ENCODE measurements at places on chromosomes 4 and X.

DNA sequence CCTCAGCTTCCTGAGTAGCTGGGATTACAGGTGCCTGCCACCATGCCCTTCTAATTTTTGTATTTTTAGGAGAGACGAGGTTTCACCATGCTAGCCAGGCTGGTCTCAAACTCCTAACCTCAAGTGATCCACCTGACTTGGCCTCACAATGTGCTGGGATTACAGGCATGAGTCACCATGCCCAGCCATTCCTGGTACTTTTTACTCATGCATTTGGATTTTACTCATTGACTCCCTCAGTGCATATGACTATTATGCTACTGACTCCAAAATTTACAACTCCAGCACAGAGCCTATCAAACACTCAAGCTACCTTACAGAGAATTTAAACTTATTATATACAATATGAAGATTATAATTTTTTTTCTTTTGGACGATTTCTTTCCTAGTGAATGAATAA is 199.9 kb downstream of the CXXC4 start:
- DNase-seq: no peak

GRCh38 chr4:65193985-65194384 is 476.3 kb downstream of the EPHA5 start:
- no peak for DNase-seq

GRCh38 chr4:112189754-112190153 is 41.8 kb upstream of the AP1AR start:
- DNase-seq: no peak

DNA sequence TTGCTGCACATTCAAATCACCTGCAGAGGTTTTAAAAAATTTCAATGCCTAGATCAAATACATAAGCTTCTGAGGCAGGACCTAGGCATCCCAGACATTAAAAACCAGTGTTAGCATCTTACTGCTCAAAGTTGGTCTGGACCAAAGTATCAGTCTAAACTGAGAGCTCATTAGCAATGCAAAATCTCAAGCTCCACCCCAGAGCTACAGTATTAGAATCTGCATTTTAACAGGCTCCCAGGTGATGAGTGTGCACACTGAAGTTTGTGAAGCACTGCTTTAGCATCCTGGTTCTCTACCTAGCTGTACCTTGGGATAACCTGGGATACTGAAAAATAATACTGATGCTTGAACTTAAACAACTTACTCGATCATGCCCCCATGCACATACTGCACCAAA is 96.0 kb downstream of the PRRG1 start:
- DNase-seq: no peak

DNA sequence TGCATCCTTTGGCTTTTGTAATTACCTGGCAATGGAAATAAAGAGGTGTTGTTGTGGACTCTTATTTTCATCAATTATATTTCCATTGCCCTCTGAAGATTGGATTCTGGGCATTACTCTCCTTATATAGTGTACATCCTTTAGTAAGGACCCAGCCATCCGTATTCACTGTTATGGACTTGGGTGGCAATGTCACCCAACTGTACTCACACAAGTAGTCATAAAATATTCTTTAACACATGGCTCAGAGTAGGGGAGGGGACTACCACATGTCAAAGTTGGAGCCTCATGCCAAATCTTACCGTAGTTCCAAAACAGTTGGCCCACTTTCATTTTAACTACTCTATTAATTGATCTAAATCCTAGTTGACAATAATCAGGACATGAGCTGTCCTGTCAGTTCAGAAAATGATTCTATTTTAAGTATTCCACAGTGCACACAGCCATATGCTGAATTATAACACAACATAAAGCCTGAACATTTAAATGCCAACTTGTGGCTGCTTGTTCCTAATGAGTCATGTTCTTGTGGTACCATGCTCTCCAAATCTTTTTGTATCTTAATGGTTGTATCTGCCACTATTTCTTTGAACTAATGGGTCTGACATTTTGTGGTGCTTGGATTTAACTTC is 4.9 kb downstream of the FRAS1 start:
- no peak for DNase-seq

DNA sequence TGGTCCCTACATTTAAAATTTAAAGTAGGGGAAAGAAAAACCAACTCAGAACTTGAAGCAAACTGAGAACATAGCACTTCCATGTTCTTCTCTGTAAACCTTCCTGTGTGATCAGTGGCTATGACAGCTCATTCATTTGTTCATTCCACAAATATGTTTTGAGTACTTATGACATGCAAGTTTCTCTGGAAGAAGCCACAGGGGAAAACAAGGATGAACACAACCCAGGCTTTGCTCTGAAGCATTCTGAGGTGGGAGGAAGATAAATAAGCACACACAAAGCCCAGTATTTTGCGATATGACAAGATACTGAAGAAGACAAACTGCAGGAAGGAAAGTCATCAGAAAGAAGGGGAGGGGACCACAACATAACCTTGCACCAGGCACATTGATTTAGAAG is 96.4 kb downstream of the CHIC2 start:
- DNase-seq: no peak

GRCh38 chrX:39096599-39096998 is 295.3 kb downstream of the MID1IP1 start:
- DNase-seq: no peak

DNA sequence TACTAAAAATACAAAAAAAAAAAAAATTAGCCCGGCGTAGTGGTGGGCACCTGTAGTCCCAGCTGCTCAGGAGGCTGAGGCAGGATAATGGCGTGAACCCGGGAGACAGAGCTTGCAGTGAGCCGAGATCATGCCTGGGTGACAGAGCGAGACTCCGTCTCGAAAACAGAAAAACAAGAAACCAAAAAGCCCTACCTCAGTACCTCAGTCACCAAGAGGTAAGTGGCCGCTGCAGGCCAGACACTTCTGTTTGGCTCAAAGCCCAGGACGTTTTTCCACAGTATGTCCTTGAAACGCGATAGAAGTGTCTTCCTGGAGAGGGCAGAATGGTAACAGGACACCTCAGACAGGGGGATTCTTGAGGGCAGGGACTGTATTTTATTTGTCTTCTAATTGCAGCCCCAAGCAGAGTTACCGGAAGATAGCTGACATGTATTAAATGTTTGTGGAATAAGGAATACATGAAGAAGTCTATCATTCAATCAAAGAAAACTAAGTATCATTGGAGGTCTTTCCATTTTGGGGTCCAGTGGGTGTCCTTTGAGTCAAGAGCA is 63.6 kb downstream of the CLNK start:
- no peak for DNase-seq

GRCh38 chrX:149987613-149988012 is 49.3 kb upstream of the EOLA2 start:
- no peak for DNase-seq

DNA sequence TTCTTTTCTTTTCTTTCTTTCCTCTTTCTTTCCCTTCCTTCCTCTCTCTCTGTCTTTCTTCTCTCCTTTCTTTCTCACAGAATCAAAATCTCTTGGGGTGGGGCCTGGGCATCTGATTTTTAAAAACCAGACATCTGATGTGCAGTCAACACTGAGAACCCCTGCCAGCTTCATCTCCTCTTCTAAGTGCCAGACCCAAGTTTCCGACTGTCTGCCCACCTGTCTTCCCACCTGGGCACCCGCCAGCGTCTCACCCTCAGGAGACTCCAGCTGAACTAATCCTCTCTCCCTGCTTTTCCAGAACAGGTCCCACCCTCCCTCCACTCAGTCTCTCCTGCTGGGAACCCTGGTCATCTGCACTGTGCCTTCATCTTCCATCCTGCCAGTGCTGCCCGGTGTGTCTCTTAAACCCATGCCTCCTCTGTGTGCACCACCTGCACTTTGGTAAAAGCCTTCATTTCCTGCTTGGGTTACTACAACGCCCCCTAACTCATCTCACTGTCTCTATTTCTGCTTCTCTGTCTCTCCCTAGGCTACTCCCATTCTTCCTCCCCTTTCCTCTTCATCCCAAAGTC is 2.8 kb downstream of the SOD3 start:
- DNase-seq: no peak

- no peak for DNase-seq
Observed at GRCh38 chr4:67750691-67751090, 3.5 kb downstream of the GNRHR start.

DNA sequence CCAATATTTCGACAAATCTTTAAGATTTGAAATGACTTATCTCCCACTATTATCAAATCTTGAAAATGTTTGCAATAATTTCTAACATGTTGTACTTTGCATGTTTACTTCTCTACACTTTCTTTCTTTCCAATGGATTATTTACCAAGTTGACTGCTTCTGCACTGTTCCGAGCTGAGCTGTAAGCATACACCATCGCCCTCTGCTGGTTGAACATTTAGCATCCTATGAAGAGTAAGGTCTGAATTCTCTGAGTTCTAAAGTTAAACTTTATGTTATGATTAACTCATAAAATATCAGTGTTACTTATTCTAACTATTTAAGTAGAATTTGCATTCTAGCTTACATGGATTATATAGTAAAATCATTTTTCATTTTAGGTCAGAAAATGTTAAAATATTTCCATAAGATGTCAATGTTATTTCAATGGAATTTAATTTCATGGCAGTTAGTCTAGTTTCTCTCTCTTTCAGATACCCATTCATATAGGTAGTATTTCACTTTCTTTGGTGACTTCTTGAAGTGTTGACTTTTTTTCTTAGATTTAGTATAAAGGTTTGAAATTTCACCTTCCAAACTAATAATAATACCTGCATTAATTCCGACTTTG is 137.4 kb downstream of the DKK2 start:
- DNase-seq: no peak

DNA sequence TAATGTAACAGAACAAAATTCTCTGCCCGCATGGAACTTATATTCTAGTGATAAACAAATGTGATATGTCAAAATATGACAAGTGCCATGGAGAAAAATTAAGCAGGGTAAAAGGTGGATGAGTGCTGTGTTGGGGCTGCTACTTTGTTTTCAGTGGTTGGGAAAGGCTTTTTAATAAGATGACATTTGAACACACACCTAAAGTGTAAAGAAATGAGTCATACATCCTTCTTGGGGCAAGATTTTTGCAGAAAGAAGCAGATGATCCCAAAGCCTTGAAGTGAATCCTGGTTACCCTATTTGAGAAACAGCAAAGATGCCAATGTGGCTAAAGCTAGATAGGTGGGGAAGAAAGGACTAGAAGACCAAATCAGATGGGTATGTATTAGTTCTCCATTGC is 564.1 kb downstream of the INPP4B start:
- no peak for DNase-seq

DNA sequence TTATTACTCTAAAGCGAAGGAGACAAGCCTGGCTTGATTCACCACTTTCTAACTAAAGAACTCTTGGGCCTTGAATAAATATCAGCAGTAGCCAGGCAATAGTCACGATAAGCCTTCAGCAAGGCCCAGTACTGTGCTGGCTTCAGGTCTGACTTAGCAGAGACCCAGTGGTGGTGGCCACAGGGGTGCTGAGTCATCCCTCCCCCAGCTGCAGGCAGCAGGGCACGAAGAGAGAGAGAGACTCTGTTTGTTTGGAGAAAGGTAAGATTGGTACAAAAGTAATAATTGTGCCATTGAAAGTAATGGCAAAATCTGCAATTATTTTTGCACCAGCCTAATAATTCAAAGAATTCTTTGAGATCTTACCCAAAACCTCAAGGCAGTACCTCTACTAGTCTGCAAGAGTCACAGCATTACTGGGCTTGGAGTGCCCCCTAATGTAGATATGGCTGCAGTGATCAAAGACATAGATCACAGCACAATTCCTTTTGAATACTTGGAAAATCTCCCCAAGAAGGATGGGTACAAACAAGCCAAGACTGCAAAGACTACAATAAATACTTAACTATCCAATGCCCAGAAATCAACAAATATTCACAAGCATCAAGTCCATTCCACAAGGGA is 159.5 kb upstream of the USP38 start:
- no peak for DNase-seq

DNA sequence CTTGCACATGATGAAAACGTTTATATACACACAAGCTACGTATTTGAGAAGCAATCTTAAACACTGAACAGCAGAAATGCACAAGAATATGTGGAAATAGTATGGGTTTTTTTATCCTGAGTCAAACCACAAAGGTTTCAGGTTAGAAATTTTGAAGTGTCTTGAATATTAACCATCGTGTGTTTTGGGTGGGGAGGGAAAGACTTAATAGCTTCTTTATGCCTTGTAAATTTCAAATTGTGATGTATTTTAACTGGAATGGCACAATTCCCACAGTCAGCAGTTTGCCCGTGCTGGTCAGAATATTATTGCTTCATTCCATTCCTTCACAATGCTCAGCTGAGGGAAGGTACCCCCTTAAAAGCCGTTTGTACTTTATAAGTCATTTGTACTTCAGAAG is 67.4 kb upstream of the WDR1 start:
- DNase-seq: no peak

DNA sequence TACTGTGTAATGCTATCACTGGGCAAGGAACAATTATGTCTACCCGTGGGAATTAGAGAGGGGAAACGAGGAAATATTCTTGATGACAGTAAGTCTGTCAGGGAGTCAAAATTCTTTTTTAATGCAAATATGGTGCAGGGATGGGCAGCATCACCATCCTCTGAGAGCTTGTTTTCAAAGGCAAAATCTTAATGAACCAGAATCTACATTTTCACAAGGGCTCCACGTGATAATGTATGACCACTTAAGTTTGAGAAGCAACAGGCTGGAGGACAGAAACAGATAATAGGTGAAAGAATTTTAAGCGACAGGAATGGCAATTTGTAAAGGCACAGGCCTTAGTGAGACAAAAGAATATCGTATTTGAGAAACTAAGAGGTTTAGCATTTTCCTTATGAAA is 63.4 kb downstream of the CLOCK start:
- DNase-seq: no peak

All from cortex of kidney (tissue), 1 donor.